Endothelial cell of coronary artery (primary cell): ENCODE measurements at places on chromosomes 7 and 10. TPM values are rescaled to one million over a fixed set of nuclear protein-coding genes. Genes with fewer than 3 reads are reported as not detected.

Gene OGDHL
- 0.19 and 0.99 TPM in 2 replicates for total RNA-seq

Gene PDGFA
- 76.9 and 90.8 TPM in 2 replicates for total RNA-seq

Gene APBB1IP
- total RNA-seq = 0.19 TPM in 1 of 2 replicates, not detected in the other

Gene ZNF862
- 5.8 and 10.5 TPM in 2 replicates for total RNA-seq

Gene STRIP2
- 4.1 and 5.7 TPM in 2 replicates for total RNA-seq

Gene KCND2
- total RNA-seq = 0.09 TPM in 1 of 2 replicates, not detected in the other

Gene GTPBP10
- total RNA-seq = 8.0 and 8.5 TPM in 2 replicates

Gene ZNF425
- 1.9 and 2.0 TPM in 2 replicates for total RNA-seq

Gene SUMF2
- 130 and 140 TPM in 2 replicates for total RNA-seq

Gene NME8
- not detected in 2 replicates for total RNA-seq

Gene CCDC172
- total RNA-seq = not detected in 2 replicates

Gene SPDYE8
- not detected in 2 replicates for total RNA-seq

Gene AFAP1L2
- total RNA-seq = 1.9 and 2.8 TPM in 2 replicates

Gene ASIC3
- not detected in 2 replicates for total RNA-seq

Gene CTAGE8
- total RNA-seq = not detected in 2 replicates

Gene PCLO
- total RNA-seq = 0.09 and 0.45 TPM in 2 replicates

Gene HOXA6
- total RNA-seq = 0.36 and 1.3 TPM in 2 replicates

Gene RASSF4
- total RNA-seq = 4.6 and 14.3 TPM in 2 replicates

Gene DIP2C
- total RNA-seq = 5.0 and 7.2 TPM in 2 replicates

Gene DYNC1I1
- 0.28 and 0.54 TPM in 2 replicates for total RNA-seq

Gene PDK4
- 4.2 and 20.9 TPM in 2 replicates for total RNA-seq

Gene VSIR
- 8.3 and 16.3 TPM in 2 replicates for total RNA-seq

Gene H2AZ2
- total RNA-seq = 227 and 241 TPM in 2 replicates

Gene CAMK1D
- 0.63 and 1.6 TPM in 2 replicates for total RNA-seq

Gene KAT6B
- total RNA-seq = 9.7 and 17.4 TPM in 2 replicates

Gene GRID2IP
- under 0.01 TPM in 1 of 2 replicates, not detected in the other for total RNA-seq

Gene COMTD1
- total RNA-seq = 6.6 and 10.7 TPM in 2 replicates

Gene CPVL
- total RNA-seq = not detected in 2 replicates

Gene SPDYE16
- total RNA-seq = not detected in 2 replicates

Gene FAM25C
- not detected in 2 replicates for total RNA-seq

Gene ANKRD2
- total RNA-seq = 0.36 and 0.56 TPM in 2 replicates

Gene DDX56
- total RNA-seq = 54.1 and 63.2 TPM in 2 replicates

Gene NXPH1
- total RNA-seq = not detected in 2 replicates

Gene LIPJ
- total RNA-seq = under 0.01 TPM in 1 of 2 replicates, not detected in the other

Gene TMEM176A
- total RNA-seq = not detected in 2 replicates

Gene CDK14
- 16.3 and 24.1 TPM in 2 replicates for total RNA-seq

Gene PLEKHS1
- total RNA-seq = not detected in 2 replicates

Gene PPP1R17
- total RNA-seq = not detected in 2 replicates

Gene NPFFR1
- total RNA-seq = not detected in 2 replicates

Gene FAM20C
- 10.8 and 19.8 TPM in 2 replicates for total RNA-seq

Gene THNSL1
- 2.9 and 3.3 TPM in 2 replicates for total RNA-seq

Gene LRRD1
- total RNA-seq = not detected in 2 replicates

Gene STOX1
- 0.09 TPM in 2 replicates for total RNA-seq

Gene HABP2
- total RNA-seq = not detected in 2 replicates

Gene ADIRF
- 21.6 and 26.6 TPM in 2 replicates for total RNA-seq

Gene ERVW-1
- total RNA-seq = not detected in 2 replicates

Gene IL6
- total RNA-seq = 5.4 and 16.7 TPM in 2 replicates

Gene PRSS1
- total RNA-seq = not detected in 2 replicates

Gene SRGN
- 961 and 1,471 TPM in 2 replicates for total RNA-seq

Gene CNNM1
- total RNA-seq = under 0.01 TPM in 1 of 2 replicates, not detected in the other

Gene NKX6-2
- under 0.01 TPM in 1 of 2 replicates, not detected in the other for total RNA-seq

Gene RNLS
- total RNA-seq = 1.5 and 3.6 TPM in 2 replicates

Gene FKBP6
- not detected in 2 replicates for total RNA-seq

Gene MUC3A
- under 0.01 TPM in 1 of 2 replicates, not detected in the other for total RNA-seq

Gene FGFR2
- total RNA-seq = 0.09 TPM in 2 replicates
